Stimulated activated naive CD4-positive, alpha-beta T cell treated with Interleukin-2 at 50 U/mL for 16 hours (primary cell): ENCODE measurements at places on chromosomes 3 and 15.

DNA sequence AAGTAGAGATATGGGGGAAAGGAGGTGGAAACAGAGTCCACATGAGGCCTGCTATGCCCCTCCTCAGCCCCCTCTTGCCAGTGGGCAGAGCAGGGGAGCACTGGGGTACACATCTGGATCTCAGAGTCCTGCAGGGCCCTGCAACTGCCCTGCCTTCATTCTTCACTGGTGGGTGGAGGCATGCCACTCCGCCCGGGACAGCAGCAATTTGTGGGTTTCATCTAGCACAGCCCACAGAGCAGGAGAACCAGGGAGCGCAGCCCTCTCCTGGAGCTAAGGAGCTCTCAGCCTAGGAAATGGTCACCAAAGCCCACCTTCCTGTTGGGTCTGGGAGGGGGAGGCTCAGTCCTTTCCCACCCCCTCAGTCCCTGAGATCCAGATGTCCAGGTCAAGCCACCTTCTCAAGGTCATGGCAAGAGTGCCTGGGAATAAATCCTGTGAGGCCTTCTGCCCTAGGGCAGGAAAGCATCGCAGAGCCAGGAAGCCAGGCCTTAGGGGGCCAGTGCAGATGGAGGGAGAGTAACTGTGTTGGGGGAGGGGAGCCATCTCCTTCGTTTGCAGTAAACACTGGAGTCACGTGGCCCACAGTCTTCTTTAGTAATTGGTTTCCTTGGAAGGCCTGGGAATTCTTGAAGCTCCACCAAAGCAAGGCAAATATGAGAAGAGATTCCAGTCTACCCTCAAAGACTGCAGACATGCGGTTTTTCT, 31.0 kb downstream of the ANP32A start:
- no peak for DNase-seq

- DNase-seq, result no peak
These were observed 126.2 kb upstream of the SYNPR start for GRCh38 chr3:63151897-63152296.

- no peak for DNase-seq
These were observed 27.2 kb downstream of the MRPL46 start for GRCh38 chr15:88440021-88440420.

DNA sequence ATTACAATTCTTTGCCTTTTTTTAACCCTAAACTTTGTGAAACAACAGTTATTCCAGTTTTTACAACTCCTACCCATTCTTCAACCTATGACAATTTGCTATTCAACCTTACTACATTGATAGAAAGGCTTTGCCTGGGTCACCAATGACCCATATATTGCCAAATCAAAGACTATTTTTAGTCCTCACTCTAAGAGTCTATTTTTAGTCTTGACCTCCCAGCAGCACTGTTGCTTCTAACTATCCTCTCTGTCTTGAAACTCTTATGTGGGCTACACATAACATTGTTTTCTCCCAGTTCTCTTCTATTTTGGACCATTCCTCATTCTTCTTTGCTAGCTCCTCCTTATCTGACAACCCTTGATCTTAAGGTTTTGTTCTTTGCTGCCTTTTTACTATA, 71.4 kb downstream of the C3orf80 start:
- no peak for DNase-seq

GRCh38 chr3:22960105-22960984, 242.8 kb upstream of the UBE2E2 start:
- DNase-seq, result no peak

GRCh38 chr3:104887069-104887468, 479.6 kb upstream of the ALCAM start:
- DNase-seq, result no peak

- no peak for DNase-seq
These were observed 41.0 kb downstream of the MCTP2 start for GRCh38 chr15:94272251-94272898.

- DNase-seq, result no peak
These were observed 271.8 kb downstream of the MECOM start for GRCh38 chr3:169391672-169392071.

- DNase-seq, result no peak
These were observed 21.8 kb downstream of the ATP2C1 start for GRCh38 chr3:130915567-130916292.

- peak; percentile 14 for DNase-seq
These were observed 716 bp downstream of the SELENOS start for GRCh38 chr15:101276501-101277037.
